Femur (tissue), 1 donor: ENCODE measurements at places on chromosomes 4 and X.

- peak; percentile 72 for DNase-seq
Measured at GRCh38 chr4:100317032-100317864, 127.0 kb upstream of the DDIT4L start.

- DNase-seq: no peak
Measured at GRCh38 chr4:111991163-111991562, 154.1 kb upstream of the FAM241A start.

GRCh38 chr4:26162101-26162500 lies 158.7 kb upstream of the RBPJ start:
- DNase-seq: no peak

GRCh38 chr4:74370912-74371311 lies 6.0 kb downstream of the EREG start:
- no peak for DNase-seq

DNA sequence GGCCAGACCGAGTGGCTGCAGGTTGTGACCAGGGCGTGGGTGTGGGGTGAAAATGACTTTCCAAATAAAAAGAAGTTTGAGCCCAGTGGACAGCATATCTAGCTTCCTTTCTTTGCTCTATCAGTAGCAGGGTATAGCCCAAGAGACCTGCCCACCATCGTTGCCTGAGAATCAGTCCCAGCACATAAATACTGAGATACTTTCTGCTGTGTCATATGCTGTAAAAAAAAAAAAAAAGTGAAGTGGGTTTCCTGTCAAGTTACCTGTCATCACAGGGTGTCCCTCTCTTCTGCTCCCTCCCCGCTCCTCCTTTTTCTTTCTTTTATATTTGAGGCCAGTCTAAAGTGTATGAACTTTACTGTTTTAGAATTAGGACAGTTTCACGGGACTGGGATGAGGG lies 330.3 kb upstream of the BOD1L1 start:
- no peak for DNase-seq

DNA sequence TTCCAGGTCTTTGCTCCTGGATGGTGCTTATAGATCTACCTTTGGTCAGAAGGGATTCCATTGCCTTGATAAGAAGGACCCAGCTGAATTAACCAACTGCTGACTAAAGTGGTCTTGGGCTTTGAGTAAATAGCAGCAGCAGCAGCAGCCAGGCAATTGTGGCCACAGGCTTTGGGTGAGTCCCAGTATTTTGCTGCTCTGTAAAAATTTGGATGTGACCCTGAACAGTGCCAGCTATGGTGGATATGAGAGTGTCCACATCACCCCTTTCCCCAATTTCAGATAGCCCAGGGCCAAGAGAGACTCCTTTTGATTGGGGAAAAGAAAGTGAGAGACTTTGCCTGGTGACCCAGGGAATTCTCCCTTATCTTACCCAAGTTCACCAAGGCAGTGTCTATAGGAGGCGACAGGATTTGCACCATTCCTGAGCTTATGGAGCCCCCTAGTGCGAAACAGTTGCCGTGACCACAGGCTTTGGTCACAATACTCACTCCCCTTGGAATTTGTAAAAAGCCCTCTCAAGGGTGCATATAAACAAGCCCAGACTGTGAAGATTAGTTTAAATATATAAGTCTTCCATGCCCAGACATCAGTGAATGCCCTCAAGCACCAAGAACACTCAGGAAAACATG lies 518.0 kb downstream of the TMA16 start:
- peak; percentile 29 for DNase-seq

- DNase-seq: no peak
Measured at GRCh38 chr4:11700751-11701226, 272.1 kb upstream of the HS3ST1 start.

DNA sequence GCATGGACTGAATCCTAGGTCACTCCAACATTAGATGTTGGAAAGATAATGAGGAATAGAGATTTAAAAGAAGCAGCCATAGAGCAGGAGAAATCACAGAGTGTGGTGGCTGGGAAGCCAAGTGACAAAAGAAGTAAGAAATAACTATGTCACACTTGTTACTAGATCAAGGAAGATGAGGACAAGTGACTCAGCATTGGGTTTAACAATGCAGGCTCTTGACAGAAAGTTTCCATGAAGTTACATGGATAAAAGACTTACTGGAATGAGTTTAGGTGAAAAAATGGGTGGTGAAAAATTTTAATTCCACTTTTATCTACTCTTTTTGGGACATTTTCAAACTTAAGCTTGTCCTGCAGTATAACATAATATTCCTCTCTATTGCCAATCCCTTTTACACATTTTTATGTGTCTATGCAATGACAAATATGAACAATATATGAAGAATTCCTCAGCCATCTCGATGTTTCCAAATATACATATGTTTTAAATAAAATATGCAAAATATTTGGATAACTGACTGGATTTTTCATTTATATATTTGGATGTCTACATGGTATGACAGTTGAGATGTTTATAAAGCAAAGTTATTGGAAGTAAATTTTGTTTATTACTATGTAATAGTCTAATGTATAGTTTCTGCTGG lies 462.6 kb downstream of the IL15 start:
- DNase-seq: no peak

GRCh38 chr4:41613386-41613785 lies 75.4 kb downstream of the LIMCH1 start:
- DNase-seq: peak; percentile 36

- DNase-seq: no peak
Measured at GRCh38 chr4:54542119-54542438, 115.7 kb upstream of the KIT start.

- DNase-seq: no peak
Measured at GRCh38 chr4:169272265-169272886, 1.6 kb upstream of the SH3RF1 start.

DNA sequence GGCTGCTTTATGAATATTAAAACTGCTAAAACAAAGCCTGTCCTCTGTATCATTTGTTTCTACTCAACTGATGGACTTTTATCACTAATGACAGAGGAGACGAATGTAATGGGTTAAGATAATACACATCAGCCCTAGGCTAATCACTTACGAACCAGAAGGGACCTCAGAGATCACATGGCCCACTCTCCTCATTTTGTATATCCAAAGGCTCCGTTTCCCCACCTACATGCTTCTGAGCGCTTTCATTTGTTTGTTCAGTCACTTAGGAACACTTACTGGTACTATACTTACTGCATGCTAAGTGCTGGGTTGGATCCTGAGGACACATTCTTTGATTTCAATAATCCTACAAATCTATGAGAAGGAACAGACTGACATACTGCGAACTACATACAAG lies 169.3 kb downstream of the CEP135 start:
- DNase-seq: no peak

DNA sequence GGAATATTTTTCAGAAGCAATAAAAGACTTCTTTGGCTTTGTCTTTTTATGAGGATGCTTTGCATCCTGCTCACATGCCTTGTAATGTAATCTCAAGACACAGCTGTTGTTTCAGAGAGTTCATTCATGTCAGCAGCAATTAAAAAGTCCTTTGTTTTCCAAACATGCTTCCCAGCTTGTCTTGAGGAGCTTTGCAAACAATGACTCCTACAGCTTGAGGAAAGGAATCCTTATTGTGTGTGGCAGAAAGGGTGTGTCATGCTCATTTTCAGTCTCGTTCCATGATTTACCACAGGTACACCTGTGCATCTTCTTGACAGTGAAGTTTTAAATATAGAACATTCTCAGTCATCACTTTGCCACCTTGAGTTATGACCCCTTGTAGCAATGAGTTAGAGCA lies 139.2 kb upstream of the AADAT start:
- no peak for DNase-seq

DNA sequence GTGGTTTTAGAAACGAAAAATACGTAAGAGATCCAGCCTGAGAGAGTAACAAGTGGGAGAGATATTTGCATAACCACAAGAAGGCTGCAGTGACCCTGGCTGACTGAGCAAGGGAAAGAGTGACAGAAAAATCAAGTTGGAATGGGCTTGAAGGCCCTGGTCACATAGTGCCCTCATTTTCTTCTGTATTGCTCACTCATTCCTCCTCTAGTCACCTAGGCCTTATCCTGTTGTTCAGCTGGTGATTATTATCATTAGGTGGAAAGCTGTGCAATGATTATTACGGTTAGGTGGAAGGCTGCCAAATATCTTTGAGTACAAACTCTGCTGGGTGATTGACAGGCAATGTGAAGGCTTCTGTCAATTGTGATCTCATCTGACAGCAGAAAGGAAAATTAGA lies 2384.1 kb downstream of the PCDH7 start:
- DNase-seq: no peak

DNA sequence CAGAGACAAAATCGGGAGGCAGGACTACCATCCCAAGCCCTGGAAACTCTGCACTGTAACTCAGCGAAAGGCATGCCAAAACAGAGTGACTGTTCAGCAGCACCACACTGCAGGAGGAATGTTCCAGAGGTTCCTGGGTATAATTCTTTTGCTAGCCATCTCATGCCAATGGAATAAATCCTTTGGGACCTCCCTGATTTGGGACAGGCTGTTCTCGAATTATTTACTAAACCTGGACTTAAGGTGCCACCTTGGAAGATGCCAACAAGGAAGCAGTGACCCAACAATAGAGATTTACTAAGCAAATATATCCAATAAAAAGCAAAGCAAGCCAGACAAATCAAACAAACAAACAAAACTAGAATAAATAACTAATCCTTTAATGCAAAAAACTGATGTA lies 9.3 kb downstream of the AADAT start:
- no peak for DNase-seq

- DNase-seq: no peak
Measured at GRCh38 chr4:128862608-128863311, 53.3 kb downstream of the JADE1 start.

DNA sequence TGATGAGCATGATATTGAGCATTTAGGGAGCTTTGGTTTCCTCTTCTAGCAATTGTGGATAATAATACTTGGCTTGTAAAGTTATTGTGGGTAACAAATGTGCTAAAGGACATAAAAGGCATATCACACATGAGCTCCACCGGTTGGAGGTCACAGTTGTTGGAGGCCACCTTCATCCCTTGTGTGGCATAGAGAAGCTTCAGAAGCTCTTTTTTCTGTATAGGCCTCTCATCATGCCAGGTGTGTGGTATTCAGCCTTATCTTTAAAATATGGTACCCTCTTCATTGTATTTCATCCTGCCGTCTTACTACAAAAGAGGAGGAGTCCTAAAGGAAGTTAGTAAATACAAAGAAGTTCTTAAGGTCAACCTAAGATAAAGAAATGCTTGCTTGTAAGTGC lies 66.4 kb downstream of the HMGB2 start:
- DNase-seq: no peak

DNA sequence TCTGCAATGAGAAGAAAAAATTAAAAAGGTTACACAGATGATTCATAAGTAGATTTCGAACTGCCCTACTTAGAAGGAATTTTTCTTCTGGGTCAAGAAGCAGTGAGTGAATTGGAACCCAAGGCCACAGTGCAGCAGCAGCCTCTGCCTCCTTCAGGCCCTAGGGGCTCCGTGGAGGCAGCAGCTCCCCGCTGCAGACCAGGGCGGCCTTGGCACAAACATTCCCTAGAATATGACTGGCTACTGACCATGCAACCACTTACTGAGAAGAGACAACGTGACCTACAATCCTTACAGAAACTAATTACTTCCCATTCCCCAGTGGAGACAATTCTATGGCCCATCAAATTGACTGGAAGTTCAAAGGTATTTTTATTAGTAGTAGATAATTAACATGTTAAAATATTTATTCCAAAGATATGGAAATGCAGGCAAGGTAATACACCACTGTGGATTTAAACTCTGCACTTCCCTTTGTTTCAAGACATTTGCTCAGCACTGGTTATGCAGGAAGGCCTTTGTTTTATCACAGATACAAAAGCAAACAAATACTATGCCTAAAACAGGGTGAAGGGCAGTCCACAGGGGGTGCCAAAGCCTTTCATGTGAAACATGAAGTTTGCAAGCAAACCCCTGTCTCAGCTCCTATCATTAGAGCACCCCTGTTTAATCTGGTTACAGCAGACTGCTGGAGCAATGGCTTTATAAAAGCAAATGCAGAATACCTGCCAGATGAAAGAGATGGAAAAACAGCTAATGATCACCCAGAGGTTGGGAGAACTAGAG lies 59.2 kb downstream of the PCDH19 start:
- DNase-seq: no peak

DNA sequence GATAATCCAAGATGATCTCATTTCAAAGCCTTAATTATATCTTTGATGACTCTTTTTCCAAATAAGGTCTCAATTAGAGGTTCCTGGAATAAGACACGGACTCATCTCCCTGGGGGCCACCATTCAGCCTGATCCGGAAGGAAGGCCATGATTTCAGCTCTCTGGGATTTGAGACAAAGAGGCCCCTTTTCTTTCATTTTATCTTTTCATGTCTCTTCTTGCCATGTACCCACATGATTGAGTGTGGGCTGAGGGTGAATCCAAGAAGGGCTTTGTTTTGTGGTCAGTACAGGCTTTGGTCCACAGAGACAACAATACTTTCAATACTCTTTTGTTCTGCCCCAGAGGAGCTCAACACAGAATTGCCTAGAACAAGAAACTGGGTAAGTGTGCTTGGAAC lies 261.2 kb downstream of the TRIML1 start:
- DNase-seq: no peak

DNA sequence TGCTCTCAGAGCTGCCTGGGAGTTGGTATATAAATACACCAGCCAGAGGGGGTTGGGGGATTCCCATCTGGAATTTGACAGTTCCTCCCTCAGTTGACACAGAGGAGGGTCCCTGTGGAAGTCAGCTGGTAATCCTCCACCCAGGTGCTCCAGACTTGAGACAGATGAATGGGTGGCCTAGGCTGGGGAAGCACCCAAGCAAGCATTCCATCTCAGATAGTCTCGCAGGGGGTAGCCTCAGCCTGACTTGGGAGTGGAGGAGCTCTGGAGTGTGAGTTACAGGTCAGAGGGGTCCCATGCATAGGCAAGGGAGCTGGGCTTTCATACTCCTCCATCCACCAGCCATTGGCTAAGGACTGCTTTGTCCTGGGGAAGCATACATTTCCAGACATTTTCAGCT lies 229.3 kb upstream of the BCOR start:
- no peak for DNase-seq

DNA sequence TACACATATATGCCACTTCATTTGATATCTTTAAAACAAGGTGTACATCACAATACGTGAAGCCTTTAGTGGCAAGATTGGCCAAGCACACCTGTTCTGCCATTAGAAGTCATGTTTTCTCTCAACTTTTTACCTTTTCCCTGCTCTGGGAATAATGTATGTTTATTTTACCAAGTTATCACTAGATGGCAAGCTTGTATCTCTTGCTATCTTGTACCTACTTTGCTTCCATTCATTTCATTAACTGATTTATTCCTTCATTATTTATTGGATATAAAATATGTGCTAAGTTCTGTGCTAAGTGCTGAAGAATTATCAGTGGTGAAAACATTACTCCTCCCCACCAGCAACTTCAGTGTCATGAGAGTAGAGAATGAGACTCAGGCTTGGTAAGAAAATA lies 245.5 kb downstream of the ANK2 start:
- no peak for DNase-seq

DNA sequence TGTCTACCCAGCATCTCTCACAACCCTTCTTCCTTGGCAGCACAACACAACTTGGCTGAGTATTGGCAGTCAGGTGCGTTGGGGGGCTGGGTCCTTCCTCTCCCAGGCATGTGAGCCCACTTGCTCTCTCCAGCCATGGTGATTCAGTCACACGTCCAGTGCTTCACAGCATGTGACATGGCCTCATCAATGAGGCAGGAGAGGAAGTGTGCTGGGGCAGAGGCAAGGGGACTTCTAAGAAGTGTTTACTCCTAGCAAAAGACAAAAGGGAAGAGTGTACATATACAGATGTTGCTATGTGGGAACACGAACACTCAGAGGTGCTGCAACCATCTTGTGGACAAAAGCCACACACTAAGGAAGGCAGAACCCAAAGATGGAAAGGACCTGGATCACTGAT lies 380.8 kb downstream of the FBXW7 start:
- no peak for DNase-seq
